ENCODE measurements at places on chromosomes 2 and 18. TPM values are rescaled to one million over a fixed set of nuclear protein-coding genes. Genes with fewer than 3 reads are reported as not detected.
A peak's percentile ranks its signal among the peaks of the same experiment; 100 is the strongest.

GRCh38 chr18:9434122-9434701 lies 41.1 kb upstream of the RALBP1 start:
- no peaks in the 10 kb centered on the region for H3K36me3 ChIP-seq
- no peak for DNase-seq
- peak overlapping the region; percentile 73 for H3K27ac ChIP-seq
- H3K27me3 ChIP-seq = no peaks in the 10 kb centered on the region

DNA sequence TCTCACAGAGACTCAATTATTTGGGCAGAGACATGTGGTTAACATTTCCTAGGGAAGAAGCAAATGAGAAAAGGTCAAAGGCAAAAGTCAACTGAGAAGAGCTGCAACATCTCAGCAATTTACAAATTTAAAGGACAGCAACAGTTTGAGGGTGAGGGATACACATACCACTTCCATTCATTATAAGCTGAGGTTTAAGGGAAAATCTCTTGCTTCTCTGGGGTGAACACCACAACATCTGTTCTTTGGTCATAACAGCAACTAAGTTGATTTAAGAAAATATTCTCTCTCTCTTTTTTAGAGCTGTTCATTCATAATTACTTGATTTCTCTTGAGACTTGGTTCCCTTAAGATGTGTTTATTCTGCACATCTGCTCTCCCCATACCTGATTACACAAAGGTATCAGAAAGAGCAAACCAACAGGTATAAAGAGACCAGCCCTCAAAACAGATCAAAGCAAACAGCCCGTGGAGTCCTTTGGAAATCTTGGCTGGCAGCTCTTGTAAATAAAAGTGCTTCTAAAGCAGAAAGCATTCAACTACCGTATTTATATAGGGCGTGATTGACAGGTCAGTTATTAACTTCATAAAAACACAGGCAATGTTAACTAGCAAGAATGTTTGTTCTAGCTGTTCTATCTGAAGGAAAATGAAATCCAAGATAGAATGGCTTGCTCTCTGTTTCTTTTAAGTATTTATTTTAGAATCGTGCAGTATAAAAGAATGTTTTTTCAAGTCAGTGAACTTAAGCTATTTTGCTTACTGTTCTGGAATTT lies 132.8 kb downstream of the THADA start:
- peak overlapping the region; percentile 80 for H3K27ac ChIP-seq
- no peaks in the 10 kb centered on the region for H3K4me1 ChIP-seq
- H3K4me3 ChIP-seq = no peak overlapping the region
- no peaks in the 10 kb centered on the region for H3K27me3 ChIP-seq
- no peaks in the 10 kb centered on the region for H3K36me3 ChIP-seq
- no peak for DNase-seq

DNA sequence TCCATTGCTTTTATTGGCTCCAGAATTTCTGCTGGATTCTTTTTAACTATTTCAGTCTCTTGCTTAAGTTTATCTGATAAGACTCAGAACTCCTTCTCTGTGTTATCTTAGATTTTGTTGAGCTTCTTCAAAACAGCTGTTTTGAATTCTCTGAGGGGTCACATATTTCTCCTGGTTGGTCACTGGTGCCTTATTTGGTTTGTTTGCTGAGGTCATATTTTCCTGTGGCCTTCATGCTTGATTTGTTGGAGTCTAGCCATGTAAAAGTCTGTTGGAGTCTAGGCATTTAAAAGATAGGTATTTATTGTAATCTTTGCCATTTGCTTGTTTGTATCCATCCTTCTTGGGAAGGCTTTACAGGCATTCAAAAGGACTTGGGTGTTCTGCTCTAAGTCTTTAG lies 398.7 kb downstream of the DSEL start:
- no peaks in the 10 kb centered on the region for H3K4me1 ChIP-seq
- no peaks in the 10 kb centered on the region for H3K27me3 ChIP-seq
- no peak for DNase-seq
- no peak overlapping the region for H3K4me3 ChIP-seq
- H3K27ac ChIP-seq = no peak overlapping the region

CCDC74A gene
- 38.6 TPM for total RNA-seq

Data from tibial nerve (tissue), 4 donors.